PC-3 (cell line): ENCODE measurements at places on chromosomes 7 and 10.

- DNase-seq: no peak
Measured at GRCh38 chr10:107919626-107920235, 755.2 kb upstream of the SORCS1 start.

DNA sequence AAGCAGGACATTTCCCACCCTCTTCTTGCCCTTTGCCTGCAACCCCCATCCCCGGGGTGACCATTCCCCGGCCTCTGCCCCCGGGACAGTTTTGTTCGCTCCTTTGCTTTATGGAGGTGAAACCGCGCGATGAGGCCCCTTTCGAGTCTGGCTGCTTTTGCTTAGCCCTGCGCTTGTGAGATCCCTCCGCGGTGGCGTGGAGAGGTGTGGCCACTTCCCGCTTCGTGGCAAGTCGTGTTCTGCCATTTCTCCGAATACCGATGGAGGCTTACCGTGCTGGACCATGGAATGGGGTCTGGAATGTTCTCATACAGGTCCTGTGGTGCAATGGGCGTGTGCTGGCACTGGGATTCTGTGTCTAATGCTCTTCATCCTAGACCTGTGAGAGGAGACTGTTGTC lies 106.7 kb downstream of the LHPP start:
- no peak for DNase-seq

DNA sequence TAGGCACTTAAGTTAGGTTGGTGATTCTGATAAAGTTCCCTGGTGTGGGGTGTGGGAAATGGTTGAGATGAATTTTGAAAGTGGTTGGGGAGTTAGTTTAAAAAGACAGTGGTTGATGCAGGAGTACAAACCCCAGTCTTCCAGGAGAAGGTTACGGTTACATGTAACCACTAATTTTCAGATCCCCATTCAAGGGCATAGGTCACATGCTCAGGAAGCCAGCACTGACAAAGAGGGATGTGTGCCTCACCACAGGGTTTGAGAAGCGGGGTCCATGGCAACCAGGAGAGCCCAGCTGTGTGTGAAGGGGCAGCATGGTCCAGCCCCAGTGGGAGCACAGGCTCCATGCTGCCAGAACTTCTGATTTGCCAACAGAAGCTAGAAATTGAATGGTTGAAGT lies 144.2 kb downstream of the MDFIC start:
- no peak for DNase-seq

- DNase-seq: no peak
Measured at GRCh38 chr10:124474514-124475070, 13.0 kb downstream of the LHPP start.

DNA sequence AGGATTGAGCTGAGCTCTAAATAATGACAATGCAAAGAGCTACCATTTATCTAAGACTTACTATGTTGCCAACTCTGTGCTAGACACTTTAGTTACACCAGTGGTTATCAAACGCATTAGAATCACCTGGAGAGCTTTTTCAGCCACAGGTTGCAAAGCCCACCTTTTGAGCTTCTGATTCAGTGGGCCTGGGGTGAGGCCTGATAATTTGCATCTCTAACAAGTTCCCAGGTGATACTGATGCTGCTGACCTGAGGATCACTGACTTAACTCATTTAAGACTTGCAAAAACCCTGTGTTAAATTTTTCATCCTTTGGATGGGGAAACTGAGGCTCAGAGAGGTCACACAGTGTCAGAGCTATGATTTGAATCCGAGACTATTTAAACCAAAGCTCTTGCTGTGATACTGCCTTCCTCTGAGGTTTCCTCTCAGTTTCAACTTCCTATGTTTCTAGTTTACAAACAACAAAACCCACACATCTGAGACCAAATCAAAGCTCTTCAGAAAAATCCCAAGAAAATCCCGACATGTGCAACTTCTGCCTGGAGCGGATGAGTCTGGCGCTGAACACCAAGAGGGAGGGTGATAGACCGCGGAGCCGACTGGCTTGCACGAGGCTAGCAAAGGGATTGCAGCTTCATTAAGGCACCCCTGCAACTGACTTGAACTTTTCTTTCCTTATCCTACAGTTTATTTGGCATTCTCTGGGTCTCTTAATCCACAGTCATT lies 124.9 kb downstream of the CYP26A1 start:
- no peak for DNase-seq

DNA sequence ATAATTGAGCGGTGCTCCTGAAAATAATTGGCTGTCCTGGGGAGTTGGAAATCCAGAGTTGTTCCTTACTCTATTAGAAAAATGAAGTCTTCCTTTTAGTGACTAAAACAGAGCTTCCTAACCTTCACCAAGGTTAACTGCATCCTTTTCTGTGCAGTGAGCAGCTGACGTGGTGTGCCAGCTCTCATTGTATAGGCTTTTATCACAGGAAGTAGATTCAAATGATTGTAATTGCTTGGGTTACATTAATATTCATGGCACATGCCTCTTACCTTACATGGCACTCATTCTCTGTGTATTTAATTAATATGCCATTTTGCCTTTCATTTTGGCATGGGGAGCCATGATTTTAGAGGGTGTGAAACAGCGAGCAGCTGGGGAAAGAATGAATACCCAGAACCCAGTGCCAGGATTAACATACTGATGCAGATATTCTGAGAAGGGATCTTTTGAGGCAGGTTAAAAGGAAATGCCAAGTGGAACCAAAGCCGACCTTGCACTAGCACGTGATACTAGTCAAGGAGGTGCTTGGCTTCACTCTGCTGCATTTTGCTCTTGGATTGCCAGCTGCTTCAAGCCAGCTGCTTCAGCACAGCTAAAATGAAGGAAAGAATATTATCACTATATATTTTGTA lies 115.3 kb downstream of the ST7 start:
- no peak for DNase-seq

DNA sequence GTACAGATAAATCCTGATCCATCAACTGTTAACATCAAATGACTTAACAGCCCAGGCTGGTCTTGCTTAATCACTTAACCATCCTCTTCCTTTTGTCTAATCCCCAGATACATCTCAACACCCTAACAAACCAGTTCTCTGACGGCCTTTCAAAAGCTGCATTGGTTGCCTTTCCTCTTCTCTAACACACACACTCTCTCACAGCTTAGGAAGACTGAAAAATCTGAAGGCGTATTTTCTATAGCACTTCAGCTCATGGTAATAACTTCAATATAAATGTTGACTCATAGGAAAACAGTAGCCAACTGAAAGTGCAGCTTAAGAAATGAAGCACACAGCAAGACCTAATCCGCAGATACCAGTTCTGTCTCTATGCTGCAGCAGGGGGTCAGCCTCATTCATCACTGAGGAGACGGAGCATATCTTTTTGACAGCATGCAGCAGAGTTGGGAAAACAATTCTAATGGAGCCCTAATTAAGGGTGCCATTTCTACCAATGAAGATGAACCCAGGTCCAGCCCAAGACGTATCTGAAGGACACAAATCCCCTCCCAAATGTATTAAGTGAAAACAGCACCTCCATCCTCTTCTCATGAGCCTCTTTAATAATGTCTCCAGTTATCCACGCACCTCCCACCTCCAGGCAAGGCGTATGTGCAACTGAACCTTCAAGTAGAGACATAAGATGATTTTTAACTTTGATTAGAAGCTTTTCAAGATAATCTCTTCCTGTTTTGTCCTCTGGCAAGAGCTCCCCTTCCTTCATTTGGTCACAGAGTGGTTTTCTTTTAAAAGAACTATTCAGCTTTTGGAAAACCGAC lies 211.7 kb upstream of the NFE2L3 start:
- no peak for DNase-seq

DNA sequence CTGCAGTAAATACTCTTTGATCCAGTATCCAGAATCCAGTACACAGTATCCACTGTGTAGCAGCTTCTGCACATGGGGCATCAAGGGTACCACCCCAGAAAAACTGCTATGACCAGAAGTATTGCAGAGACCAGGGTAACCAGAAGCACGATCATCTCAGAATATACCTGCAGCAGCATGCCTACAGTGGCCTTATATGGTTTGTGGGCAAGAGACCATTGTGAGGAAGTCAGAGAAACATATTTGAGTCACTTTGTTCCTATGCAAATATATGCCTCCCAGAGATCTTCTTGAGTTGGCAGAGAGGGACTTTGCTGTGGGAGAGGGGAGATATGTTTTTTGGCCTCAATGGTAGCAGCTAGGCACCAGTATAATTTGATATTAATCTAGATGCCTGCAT lies 206.4 kb upstream of the LRRTM3 start:
- peak; percentile 48 for DNase-seq

GRCh38 chr7:141073641-141074161 lies at the start of gene TMEM178B:
TSS of gene TMEM178B (plus strand) at chr7:141074064.
- DNase-seq: peak; percentile 1

DNA sequence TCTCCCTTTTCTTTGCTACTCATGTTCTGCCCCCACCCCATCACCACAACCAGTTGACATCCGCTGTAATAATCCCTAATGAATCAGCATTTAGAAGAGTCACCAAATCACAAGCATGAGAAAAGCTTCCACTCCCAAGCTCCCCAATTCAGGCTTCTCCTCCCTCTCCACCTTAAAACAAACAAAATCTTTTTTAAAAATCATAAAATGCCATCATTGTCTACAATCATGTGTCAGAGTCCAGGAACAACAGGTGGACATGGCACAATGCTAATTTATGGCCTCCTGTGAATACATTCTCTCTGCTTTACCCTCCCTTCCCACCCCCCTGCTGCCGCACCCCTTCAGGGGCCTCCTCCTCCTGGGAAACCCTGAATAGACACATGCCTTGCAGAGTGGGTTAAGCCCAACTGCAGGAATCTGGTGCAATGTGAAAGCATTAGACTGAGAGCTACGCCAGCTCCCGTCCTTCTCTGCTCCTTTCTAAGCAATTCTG lies 3.7 kb downstream of the LRRC4 start:
- DNase-seq: peak; percentile 55

DNA sequence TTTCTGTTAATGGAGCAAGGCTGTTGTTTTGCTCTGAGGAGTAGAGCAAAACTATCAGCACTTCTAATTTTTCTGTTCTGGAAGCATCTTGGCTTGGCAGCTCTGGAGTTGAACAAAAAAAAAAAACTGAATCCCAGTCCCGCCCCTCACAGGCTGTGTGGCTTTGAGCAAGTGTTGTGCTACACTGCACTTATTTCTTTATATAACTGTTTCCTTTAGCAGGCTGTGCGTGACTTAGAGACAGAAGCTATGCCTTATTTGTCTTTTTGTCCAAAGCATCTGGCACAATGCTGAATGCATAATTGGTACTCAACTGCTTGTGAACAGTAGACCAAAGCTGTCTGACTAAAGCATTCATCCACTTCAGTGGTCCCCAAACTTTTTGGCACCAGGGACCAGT lies 96.1 kb downstream of the AMPH start:
- no peak for DNase-seq

GRCh38 chr7:95213809-95214492 lies 110.4 kb downstream of the PON1 start:
- no peak for DNase-seq

DNA sequence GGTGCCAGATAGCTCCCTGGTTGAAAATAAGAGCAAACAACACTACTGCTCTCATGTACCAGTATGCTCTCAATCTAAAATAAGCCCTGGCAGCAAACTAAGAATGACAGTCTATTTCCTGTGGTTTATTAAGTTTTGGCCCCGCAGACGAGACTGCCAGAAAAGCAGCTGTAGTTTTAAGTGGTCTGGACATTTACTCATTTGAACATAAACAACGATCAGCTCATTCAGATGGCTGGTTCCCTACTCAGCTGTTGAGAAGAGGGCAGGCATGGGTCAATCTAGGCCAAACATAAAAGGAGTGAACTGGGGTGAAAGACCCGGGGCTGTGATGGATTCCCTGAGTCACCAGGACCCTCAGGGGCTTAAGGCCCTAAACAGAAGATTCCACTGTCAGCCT lies 4.5 kb downstream of the TRIL start:
- DNase-seq: no peak

GRCh38 chr10:6561552-6561951 lies 18.5 kb downstream of the PRKCQ start:
- DNase-seq: no peak

- peak; percentile 82 for DNase-seq
Measured at GRCh38 chr7:91239171-91239604, 25.0 kb upstream of the FZD1 start.

DNA sequence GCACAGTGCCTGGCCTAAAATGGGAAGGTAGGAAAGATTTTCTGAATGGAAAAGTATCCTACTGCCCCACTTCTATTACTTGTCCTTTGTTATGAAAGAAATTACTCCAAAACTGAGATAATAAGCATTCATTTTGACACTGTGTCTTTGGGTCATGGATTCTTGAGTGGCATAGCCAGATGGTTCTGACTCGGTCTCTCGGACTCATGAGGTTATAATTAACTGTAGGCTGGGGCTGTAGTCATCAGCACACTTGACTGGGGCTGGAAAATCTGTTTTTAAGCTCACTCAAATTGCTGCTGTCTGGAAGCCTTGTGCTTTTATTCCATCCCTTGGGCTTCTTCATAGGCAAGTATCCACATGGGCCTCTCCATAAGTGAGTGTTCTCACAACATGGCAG lies 160.5 kb downstream of the VTI1A start:
- DNase-seq: no peak

GRCh38 chr7:48667407-48667806 lies 256.9 kb upstream of the CDC14C start:
- DNase-seq: no peak

- peak; percentile 86 for DNase-seq
Measured at GRCh38 chr10:131983780-131984179, 2.1 kb upstream of the BNIP3 start.

DNA sequence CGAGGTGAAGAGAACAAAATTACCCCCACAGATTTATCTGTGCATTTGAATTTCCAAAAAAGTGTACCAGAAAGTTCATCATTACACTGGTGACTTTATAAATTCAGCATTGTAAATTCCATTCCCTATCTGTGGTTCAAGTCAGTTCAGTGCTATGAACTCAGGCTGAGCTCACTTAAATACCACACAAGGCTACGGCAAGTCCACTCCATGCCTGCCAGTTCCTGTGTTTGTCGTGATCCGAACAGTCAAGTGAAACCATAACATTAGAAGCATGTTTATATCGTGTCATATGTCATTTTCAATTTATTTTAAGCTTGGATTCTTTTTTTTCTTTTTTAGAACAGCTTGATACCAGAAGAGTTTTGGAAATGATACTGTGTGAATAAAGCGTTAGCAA lies 14.8 kb downstream of the MBL2 start:
- DNase-seq: no peak

DNA sequence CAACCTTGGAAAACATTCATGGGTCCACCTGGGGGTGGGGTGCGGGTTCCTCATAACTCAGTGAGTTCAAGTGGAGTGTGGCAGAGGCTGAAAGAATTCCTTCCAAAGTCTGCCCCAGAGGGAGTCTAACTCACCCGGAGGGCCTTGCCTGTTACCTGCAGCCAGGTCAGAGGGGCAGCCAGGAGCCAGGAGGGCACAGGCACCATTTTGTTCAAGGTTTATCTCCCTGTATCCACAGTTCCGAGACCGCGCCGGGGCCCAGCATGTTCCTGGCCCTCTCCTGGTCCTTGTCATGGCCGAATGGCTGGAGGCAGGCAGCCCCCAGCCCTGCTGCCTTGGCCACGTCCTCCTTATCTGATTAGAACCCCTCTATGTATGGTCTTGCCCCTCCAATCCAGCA lies 11.4 kb upstream of the DOCK1 start:
- no peak for DNase-seq

DNA sequence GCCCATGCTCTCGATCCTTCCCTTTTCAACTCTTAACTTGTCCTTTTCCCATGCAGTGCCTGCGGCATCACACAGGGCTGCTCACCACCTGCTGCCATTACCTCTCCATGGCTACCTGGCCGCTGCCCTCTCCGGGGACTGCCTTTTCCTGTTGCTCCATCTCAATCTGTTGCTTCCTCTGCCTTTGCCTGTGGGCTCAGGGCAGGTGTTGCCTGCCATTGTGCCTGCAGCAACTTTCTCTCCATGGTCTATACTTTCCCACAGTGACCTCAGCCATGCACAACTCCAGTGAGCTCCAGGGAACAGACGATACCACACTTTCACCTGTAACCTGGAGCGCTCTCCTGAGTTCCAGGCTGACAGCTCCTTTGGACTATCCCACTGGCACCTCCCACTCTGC lies 3.2 kb downstream of the DNAJB12 start:
- DNase-seq: no peak
